ENCODE measurements at places on chromosomes 16 and 17.

DNA sequence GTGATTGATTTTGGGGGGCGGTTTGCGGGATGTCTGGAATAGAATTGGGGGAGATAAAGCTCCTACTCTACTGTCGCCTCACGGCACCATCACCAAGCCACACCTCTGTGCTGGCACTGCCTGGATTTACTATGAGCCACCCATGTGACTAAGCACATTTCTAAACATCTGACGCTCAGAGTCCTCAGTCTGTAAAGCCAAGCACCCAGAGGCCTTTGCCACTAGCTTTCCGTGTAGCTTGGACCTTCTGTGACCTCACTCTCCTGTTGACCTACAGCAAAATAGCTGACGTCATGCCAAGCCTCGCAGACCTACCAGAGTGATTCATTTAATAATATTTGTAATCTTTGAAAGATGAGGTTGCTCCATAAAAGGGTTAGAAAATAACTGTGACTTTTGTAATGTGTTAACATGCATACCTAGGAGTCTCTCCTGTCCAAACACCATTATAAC lies 38.5 kb upstream of the MYOCD start:
- DNase-seq = no peak

DNA sequence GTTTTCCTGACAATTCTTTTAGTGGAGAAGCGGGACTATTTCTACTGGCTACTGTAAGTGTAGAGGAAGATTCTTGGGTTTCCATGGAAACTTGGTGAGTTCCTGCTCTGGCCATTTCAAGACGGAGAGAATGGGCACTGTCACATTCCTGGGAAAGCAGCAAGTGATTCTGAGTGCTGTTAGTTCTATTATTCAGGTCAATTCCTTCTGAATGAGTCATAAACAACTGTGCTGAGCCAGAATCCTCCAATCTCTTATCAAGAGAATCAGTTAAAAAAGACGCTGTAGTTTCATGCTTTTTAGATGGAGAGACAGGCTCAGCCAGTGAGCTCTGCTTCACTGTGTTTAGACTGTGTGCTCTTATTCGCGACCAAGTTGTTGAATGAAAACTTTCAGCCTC lies 19.6 kb downstream of the AKAP10 start:
- no peak for DNase-seq

GRCh38 chr17:73028299-73028755 lies 64.2 kb downstream of the SLC39A11 start:
- peak; percentile 52 for DNase-seq

DNA sequence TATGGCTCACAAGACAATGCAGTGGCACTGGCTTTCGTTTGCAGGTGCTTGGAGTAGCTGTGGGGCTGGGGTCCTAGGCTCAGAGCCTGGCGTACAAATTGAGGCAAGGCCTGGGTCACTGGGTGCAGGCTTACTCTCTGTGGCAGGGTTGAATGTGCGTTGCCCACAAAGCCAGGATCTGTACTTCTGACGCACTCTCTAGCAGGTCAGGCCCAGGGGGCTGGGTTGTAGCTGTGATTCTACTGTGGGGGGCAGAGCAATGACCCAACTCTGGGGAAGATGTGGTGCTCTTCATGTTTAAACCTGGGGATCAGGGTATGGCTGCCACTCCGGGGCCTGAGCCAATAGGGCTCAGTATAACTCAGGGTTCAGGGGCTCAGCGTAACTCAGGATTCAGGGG lies 6.4 kb upstream of the PRSS21 start:
- no peak for DNase-seq

- no peak for DNase-seq
Measured at GRCh38 chr16:82675300-82675699, 48.5 kb downstream of the CDH13 start.

GRCh38 chr17:39213852-39214251 lies 11.9 kb downstream of the STAC2 start:
- no peak for DNase-seq

GRCh38 chr17:13538841-13539411 lies 62.8 kb downstream of the HS3ST3A1 start:
- DNase-seq = no peak

DNA sequence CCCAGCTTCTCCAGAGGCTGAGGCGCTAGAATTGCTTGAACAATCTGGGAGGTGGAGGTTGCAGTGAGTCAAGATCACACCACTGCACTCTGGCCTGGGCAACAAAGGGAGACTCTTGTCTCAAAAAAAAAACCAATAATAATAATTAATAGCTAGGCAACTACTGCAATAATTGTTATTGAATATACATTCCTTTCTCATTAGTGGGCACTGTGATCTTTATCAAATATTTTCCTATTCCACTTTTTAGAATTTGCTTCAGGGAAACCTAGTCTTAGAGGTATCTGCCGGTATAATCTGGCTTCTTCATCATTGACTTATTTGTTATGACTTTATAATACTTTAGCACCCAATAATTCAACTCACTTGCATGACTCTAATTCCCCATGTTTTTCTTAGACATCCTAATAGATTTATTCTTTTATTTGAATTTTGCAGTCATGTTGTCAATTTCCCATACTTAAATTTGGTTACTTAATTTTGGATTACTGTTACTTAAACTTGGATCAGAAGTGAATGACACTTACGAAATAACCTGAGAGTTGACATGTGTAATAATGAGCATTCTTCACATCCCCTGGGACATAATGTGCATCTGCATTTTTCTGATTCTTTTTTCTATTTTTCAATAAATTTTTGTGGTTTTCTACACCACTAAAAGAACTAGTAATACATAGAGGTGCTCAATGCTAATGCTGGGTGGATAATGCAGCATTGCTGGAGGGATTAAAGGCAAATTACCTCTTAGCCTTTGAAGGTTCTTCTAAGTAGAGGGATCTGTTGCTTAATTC lies 25.0 kb upstream of the KCNJ16 start:
- no peak for DNase-seq

- DNase-seq = no peak
Measured at GRCh38 chr16:74020095-74020670, 276.4 kb upstream of the PSMD7 start.

DNA sequence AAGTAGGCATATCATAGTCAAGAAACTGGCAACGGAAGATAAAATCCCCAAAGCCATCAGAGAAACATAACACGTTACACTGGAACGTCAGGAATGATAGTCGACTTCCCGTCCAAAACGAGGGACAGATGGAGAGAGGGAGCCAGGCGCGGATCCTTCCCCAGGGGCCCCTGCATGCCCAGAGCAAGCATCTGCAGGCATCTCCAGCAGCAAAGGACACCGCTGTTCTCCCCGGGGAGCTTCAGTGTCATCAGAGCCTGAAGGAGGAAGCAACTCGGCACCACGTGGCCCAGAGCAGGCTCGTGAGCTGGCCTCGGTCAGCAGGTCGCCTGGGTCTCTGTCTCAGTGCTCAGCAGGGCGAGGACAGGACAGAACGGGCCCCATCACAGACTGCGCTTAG lies 50.1 kb downstream of the LMF1 start:
- peak; percentile 15 for DNase-seq

DNA sequence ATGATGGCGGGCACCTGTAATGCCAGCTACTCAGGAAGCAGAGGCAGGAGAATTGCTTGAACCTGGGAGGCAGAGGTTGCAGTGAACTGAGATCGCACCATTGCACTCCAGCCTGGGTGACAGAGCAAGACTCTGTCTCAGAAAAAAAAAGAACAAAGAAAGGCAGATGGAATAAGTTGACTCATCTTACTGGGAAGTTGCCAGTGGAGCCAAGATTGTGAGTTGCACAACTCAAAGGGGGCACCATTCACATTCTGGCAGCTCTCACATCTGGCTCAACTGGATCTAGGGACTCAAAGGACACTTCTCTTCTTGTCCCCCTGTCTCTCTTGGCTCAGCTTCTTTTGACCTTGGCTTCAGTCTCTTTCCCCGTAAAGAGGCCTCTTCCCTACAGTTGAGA lies 53.7 kb upstream of the ETV4 start:
- DNase-seq = no peak

DNA sequence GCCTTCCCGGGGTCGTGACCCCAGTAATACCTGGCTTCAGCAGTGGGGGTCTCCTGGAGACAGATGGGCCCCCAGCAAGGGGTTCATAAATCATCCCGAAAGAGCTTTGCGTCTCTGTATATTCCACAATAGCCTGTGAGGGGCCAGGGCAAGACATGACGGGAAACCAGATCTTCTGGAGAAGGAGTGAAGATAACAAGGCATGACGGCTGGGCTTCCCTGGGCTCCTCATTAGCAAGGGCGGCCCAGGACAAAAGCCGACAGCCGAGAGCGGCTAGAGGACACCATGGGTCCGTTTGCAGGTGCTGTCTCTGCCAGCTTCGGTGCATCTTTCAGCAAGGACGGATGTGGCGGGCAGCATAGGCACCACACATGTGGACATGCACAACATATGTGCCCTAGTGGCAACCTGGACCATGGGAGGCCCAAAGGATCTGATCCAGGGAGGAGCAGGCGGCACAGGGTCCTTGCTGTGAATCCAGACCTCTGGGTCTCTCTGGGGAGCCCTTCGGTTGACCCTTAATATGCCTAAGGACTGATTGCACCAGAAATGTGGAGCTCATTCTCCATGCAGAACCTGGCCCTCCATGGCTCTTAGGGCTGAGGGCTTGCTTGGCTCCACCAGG lies 136.9 kb upstream of the FOXF1 start:
- DNase-seq = no peak

DNA sequence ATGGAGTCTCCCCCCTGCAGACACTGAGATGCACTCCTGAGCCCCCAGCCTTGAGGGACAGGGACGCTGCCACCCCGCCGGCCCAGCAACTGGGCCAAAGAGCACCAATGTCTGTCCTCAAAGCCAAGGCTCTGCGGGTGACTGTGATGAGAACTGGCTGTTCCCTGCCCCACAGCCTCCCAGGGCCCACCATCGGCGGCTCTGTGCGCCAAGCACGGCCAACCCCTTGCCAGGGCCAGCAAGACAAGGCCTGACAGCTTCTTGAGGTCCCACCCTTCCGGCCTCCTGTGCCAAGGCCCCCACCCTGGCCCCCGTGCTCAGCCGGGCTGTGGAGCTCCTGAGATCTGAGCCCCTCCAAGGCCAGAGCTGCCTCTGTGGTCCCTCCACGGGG lies 34.2 kb upstream of the PABPN1L start:
- DNase-seq = no peak

- no peak for DNase-seq
Measured at GRCh38 chr17:35660902-35661301, 70.5 kb upstream of the RASL10B start.

GRCh38 chr17:80055597-80055996 lies 19.2 kb downstream of the CCDC40 start:
- no peak for DNase-seq

DNA sequence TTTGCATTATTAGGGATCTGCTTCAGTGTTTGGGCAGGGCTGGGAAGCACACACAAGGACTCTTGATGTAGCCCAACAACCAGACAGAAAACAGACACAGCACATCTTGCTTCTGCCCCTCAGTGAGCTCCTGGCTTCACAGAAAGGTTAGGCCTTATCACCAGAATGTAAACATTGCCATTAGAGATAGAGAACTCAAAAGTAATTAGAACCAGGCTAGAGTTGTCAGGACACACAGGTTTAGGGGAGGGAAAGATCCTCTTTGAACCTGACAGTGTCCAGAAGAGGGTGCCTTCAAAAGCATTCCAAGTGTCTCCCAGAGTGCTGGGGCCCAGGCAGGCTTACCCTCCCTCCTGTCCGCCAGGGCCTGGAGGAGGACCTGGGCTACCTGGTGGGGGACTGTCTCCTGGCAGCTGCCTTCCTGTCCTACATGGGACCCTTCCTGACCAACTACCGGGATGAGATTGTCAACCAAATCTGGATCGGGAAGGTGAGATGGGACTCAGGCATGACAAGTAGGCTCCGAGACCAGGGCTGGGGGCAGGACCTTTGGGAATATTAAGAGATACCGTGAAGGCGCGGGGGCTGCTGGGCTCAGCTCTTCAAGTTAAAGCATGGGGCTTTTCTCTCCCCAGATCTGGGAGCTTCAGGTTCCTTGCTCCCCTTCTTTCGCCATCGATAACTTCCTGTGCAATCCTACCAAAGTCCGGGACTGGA lies 16.9 kb upstream of the KDM6B start:
- DNase-seq = no peak

DNA sequence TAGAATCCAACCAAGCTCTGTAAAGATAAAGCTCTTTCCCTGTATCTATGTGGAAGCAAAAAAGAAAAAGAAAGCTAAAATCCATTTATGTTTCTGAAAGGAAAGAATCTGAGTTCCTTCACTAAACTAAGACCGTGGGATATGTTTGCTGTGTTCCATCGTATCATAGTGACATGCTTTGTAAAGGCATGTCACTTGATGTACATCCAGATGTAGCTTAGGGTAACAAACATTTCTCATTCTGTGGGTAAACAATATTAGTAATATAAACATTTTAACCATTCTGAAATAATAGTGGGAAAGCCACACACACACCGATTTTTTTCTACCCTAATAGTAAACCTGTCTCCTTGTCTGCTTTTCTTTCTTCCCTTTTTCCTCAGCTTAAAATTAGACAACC lies 78.1 kb downstream of the TUBD1 start:
- no peak for DNase-seq

GRCh38 chr17:57752031-57752905 lies 7.2 kb upstream of the CCDC182 start:
- no peak for DNase-seq

GRCh38 chr17:76173474-76173873 lies 32.4 kb upstream of the FOXJ1 start:
- DNase-seq = no peak
